ENCODE measurements at places on chromosomes 3 and 15. TPM values are rescaled to one million over a fixed set of nuclear protein-coding genes. Genes with fewer than 3 reads are reported as not detected.

GRCh38 chr15:89556413-89557262, 18.6 kb upstream of the TICRR start:
- H3K27me3 ChIP-seq: peaks cover 2% of the 10 kb centered on the region
- H3K27ac ChIP-seq: no peak overlapping the region
- DNase-seq: peak; percentile 55
- H3K4me1 ChIP-seq: no peaks in the 10 kb centered on the region
- no peak overlapping the region for H3K4me3 ChIP-seq

DNA sequence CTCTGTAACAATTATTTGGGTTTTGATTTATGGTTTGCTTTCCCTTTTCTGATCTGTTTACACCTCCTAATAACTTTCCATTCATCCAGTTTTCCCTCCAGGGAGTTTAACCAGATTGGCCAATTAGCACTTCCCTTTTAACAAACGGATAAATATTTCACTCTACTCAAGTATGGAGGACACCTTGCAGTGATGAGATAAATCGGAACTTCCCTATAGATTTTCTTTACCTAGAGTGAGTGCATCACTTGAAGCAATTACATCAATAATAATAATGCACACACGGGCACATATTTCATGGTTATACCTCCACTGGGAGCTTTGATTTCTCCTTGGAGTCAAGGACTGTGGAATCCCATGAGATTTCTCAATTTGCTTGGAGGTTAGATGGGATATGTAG, 239.1 kb upstream of the CFAP20DC start:
- DNase-seq: no peak
- no peak overlapping the region for H3K27ac ChIP-seq
- no peaks in the 10 kb centered on the region for H3K36me3 ChIP-seq
- H3K27me3 ChIP-seq: no peaks in the 10 kb centered on the region

DNA sequence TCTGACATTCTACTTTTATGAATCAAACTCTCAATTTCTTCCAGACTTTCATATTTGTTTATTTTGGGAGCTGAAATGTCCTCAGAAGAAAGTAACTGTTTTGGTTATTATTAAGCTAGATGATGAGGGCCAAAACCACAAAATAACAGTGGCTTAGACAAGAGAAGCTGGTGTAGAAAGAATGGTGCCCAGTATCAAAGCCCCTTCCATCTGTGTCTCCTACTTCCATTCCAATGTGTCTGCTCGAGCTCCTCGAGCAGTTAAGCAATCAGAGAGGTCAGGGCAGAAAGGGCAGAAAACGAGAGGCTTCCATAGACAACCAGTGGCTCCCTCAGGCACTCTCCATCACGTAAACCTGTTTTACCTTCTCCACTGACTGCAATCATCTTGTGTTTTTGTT, 59.7 kb upstream of the MAGI1 start:
- H3K27ac ChIP-seq: no peak overlapping the region
- H3K4me1 ChIP-seq: no peaks in the 10 kb centered on the region
- peaks cover 3% of the 10 kb centered on the region for H3K27me3 ChIP-seq
- no peak overlapping the region for H3K4me3 ChIP-seq
- no peaks in the 10 kb centered on the region for H3K36me3 ChIP-seq

KBTBD12 gene
- not detected for total RNA-seq

GRCh38 chr3:156582532-156583183, 27.7 kb upstream of the SSR3 start:
- no peak for DNase-seq
- H3K4me1 ChIP-seq: peaks cover 9% of the 10 kb centered on the region
- no peak overlapping the region for H3K27ac ChIP-seq
- H3K36me3 ChIP-seq: no peaks in the 10 kb centered on the region
- H3K27me3 ChIP-seq: peaks cover 5% of the 10 kb centered on the region
- H3K4me3 ChIP-seq: no peak overlapping the region

All from activated CD8-positive, alpha-beta T cell treated with anti-CD3 and anti-CD28 coated beads, Interleukin-2, amount 10 ng/mL, durations not matched to agents 7 days and 5 days (primary cell).